A549 treated with dexamethasone at 1 μM for 4 hours (cell line): ENCODE measurements at places on chromosomes 11 and 22. TPM values are rescaled to one million over a fixed set of nuclear protein-coding genes. Genes with fewer than 3 reads are reported as not detected.

The B4GALNT4 gene
- total RNA-seq: 7.8 to 18.0 TPM (median 14.8 TPM) in 5 replicates

The KCNC1 gene
- total RNA-seq: 0.05 to 0.09 TPM (median 0.07 TPM) in 5 replicates

The ARHGEF17 gene
- 7.8 to 14.7 TPM (median 12.1 TPM) in 5 replicates for total RNA-seq

The TEX54 gene
- total RNA-seq: not detected in 5 replicates

The ANO9 gene
- 0.52 to 1.2 TPM (median 0.66 TPM) in 5 replicates for total RNA-seq

The CPT1B gene
- 4.5 to 12.2 TPM (median 11.1 TPM) in 5 replicates for total RNA-seq

The FXYD6 gene
- 0.11 to 0.39 TPM (median 0.31 TPM) in 5 replicates for total RNA-seq

The PDE2A gene
- total RNA-seq: 1.6 to 2.7 TPM (median 2.3 TPM) in 5 replicates

The SVIP gene
- 9.2 to 14.0 TPM (median 11.3 TPM) in 5 replicates for total RNA-seq

The PAK1 gene
- total RNA-seq: 18.4 to 21.1 TPM (median 20.3 TPM) in 5 replicates

The KRTAP5-8 gene
- total RNA-seq: 0.07 TPM in 1 of 5 replicates, not detected in the others

The OR6T1 gene
- not detected in 5 replicates for total RNA-seq

The MS4A4A gene
- not detected in 5 replicates for total RNA-seq
